ENCODE measurements at places on chromosomes 4 and X.
A peak's percentile ranks its signal among the peaks of the same experiment; 100 is the strongest.

- peak; percentile 95 for DNase-seq
These were observed 90.7 kb downstream of the CDS1 start for GRCh38 chr4:84673475-84674240.

GRCh38 chr4:142960867-142961644 is 115.0 kb upstream of the INPP4B start:
- no peak for DNase-seq

GRCh38 chr4:152382057-152382785 is 153.7 kb downstream of the FBXW7 start:
- DNase-seq = peak; percentile 45

DNA sequence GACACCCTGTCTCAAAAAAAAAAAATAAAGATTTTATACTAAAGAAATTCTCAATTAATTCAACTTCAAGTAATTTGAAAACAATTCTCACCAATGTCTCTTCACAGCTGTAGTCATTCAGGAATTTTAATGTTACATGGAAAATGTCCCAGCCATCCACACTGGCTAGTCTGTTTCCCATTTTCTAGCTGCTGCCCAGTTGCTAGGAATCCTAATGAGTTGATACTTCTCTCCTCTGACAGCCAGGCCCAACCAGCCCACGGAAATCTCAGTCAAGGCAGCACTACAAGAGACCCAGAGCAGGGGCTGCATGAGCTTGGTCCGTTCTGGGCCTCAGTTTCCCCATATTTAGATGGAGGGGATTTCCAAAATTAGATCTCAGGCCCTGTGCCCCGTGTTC is 59.1 kb downstream of the CASP3 start:
- DNase-seq = no peak

GRCh38 chr4:40040908-40041307 is 15.7 kb upstream of the N4BP2 start:
- no peak for DNase-seq

DNA sequence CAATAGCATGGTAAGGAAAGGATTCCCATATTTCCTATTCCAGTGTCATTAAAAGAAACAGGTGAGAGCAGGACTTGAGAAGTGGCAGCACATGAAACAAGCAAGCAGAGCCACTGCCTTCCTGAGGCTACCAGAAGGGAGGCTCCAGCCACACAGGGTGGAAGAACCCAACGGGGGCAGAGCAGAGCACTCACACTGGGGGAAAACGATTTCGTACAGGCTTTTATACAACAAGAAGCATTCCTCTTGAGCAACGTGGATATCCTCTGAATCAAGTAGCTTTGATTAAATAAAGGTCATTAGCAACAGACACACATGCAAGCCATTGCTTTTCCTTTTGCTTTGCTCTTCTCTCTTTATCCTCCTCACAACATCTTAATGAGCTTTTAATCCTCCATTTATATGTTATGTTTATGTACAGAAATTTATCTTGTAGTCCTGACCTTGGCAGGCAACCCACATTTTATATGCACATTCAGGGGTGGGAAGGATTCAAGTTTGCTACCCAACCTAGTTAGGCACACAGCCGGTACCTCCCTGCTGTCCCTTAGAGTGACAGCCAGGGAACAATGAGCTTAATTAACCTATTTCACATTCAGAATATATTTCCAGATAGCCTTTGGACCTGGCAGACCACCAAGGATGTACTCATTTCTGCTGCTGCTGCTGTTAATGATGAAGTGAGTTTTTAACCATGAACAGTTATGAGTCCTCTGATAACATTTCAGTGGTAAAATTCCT is 202.1 kb downstream of the ARHGAP24 start:
- peak; percentile 47 for DNase-seq

DNA sequence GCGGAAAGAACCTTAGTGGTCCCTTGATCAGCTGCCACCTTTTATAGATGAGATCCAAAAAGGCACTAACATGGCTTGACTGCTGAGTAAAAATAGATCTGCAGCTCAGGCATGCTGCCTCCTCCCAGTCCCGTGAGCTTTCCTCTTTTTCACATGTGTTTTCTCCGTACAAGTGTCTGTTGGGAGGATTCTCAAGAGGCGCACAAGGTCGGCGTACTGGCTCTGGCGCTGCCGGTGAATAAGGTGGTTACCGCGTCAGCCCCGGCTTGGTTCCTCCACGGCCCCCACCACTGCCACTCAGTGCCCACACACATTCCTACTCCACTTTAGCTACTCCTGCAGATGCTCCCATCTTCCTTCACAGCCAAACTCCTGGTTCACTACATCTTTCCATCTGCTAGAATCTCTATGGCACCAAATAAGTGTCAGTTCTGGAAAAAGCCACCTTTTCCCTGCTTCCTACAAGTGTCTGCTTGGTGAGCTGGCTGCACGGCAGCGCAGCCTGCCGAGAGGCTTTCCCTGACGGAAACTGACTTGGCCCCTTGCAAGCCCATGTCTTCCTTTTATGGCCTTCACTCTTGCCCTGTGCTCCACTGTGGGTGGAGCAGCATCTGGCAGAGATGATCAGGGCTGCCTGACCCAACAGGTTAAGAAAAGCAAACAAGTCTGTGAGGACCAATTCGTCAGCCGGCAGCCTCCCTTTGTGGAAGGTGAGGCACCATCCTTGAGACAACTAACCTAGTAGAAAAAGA is 99.8 kb downstream of the KLHL8 start:
- peak; percentile 54 for DNase-seq

- no peak for DNase-seq
These were observed 530.8 kb downstream of the GRXCR1 start for GRCh38 chr4:43423276-43423675.

DNA sequence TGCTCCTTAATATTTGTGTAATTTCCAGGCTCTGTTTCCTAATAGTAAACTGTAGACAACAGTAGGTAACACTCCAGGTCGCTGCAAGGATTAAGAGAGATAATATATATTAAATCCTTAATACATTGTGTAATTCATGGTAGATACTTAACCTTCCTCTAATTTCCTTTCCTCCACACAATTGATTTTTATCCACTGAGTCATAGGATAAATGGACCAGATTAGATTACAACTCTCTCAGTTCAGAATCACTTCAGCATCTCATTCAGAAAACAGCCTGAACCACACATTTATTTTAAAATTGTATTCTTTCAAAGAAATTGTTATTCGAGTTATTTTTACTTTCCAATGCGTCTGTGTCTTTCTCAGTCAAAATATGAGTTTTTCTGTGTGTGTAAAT is 17.1 kb downstream of the GK2 start:
- DNase-seq = no peak

- DNase-seq = no peak
These were observed 411.9 kb downstream of the GPAT3 start for GRCh38 chr4:83947830-83948193.

GRCh38 chr4:85946821-85947220 is 413.0 kb downstream of the MAPK10 start:
- DNase-seq = no peak

GRCh38 chr4:152953514-152953913 is 17.4 kb downstream of the FHDC1 start:
- no peak for DNase-seq

DNA sequence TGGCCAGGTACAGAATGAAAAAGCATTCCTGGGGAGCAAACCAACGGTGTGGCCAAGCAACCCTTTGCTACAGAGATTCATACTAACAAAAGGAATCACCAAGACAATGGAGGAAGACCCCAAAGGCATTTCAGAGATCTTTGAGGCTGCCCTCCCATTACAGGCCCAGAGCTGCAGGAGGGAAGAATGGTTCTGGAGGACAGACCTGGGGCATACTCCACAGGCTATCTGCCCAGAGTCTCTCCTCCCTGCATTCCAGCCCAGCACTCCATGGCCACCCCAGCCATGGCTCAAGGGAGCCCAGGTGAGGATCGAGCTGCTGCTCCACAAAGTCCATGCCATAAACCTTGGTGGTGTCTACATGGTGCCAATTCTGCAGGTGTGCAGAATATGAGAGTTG is 81.9 kb downstream of the ATP11C start:
- no peak for DNase-seq

- DNase-seq = no peak
These were observed 44.9 kb downstream of the JADE1 start for GRCh38 chr4:128854433-128854832.

- peak; percentile 41 for DNase-seq
These were observed 15.5 kb upstream of the NHS start for GRCh38 chrX:17359500-17359899.

- DNase-seq = no peak
These were observed 662.5 kb downstream of the RAPGEF2 start for GRCh38 chr4:159765382-159765781.

DNA sequence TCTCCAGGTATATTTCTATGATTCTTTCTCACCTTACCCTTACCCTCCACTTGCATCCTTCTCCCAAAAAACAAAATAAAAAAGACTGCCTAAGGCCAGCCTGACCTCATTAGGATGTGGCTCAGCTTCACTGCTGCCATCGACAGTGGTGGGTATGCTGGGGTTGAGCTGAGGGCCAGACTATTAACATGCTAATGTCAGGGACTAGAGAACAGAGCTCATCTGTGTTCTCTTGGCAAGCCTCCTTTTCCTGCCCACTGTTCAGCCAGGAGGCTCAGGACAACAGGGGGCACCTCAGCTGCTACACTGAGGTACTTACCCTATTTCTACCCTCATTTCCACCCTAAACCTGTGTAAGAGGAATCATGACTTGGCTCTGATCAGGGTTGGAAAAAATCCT is 59.3 kb downstream of the MSN start:
- DNase-seq = no peak

- no peak for DNase-seq
These were observed 55.4 kb upstream of the RASSF6 start for GRCh38 chr4:73675623-73676022.

GRCh38 chrX:55738969-55739368 is 21.4 kb downstream of the RRAGB start:
- DNase-seq = no peak

- DNase-seq = no peak
These were observed 153.0 kb upstream of the TRPC5 start for GRCh38 chrX:112235547-112235946.

GRCh38 chr4:7135389-7135746 is 57.0 kb upstream of the SORCS2 start:
- DNase-seq = peak; percentile 35

- no peak for DNase-seq
These were observed 62.2 kb downstream of the SPANXN3 start for GRCh38 chrX:143455046-143455445.

DNA sequence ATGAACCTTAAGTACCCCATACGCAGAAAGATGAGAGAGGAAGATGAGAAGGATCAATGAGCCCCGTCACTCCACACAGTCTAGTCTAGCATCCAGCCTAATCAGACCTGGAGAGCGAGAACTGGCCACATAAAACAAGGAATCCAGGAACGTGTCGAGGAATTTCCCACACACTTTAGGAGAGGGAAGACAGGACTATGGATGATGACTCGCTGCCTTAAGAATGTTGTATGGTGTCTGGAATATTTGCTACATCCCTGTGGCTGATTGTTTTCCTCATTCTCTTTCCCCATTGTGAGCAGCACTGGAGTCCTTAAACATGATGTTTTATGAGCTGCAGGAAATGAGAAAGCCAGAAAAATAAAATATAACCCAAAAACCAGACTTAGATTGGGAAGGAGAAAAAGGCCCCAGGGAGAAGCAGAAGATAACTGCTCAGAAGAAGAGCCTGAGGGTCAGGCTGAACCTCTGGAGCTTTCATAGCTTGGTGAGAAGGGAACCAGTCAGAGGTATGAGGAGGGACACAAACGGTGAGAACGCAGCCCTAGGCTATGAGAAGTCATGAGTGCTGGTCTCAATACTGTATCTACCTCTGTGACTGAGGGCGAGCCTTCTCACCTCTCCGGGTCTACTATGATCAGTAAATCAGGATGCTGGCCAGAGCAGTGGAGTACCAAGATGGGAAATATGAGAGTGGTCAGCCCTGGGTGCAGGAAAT is 139.5 kb upstream of the NOCT start:
- peak; percentile 84 for DNase-seq

- no peak for DNase-seq
These were observed 228.9 kb upstream of the TTC29 start for GRCh38 chr4:147174591-147174990.

DNA sequence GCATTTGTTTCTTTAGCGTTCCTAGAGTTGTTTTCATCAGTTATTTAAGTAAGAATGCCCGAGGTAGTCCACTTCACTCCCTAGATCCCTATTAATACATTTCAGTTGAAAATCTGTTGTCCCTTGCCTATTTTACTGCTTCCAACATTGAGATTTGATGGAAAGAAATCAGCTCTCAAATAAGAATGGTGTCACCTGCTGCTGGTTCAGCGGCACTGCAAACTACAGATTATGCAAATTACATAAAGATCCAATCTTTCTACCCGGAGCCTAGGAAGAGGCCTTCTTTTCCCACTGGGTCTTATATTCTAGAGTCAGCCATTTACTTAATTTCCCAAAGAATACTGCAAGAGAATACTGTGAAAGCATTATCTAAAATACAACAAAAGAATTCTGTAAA is 597.6 kb upstream of the MAGEB2 start:
- peak; percentile 13 for DNase-seq

- DNase-seq = no peak
These were observed 46.9 kb downstream of the STK32B start for GRCh38 chr4:5098176-5098575.

- DNase-seq = no peak
These were observed 178.0 kb downstream of the GASK1B start for GRCh38 chr4:157994863-157995262.

- DNase-seq = peak; percentile 85
These were observed 61.4 kb upstream of the TRIM2 start for GRCh38 chr4:153142700-153143438.

Data from fibroblast of the aortic adventitia (primary cell).